ENCODE measurements at places on chromosomes 16 and 17. TPM values are rescaled to one million over a fixed set of nuclear protein-coding genes. Genes with fewer than 3 reads are reported as not detected.

DNA sequence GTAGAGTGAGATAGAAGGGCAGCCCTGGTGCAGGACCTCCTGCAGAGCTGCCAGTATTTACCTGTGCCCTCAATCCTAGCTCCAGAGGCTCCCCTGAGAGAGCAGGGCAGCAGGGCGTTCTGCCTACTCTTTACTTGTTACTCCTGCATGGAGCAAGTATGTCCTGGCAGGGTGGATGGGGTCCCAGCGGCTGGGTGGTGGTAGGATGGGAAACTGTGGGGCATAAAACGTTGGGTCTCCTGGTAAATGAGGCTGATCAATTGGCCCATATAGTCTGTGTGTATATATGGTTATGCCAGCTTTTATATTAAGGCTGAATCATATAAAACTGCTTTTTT, 192.0 kb downstream of the NTN1 start:
- no peak for DNase-seq
- no peak overlapping the region for H3K4me3 ChIP-seq
- H3K27me3 ChIP-seq = no peaks in the 10 kb centered on the region
- H3K4me1 ChIP-seq = peaks cover 29% of the 10 kb centered on the region

Gene ENPP7
- total RNA-seq = not detected

GRCh38 chr17:50076591-50077235, 18.4 kb upstream of the PDK2 start:
- no peak overlapping the region for H3K27ac ChIP-seq
- no peak for DNase-seq
- H3K27me3 ChIP-seq = no peaks in the 10 kb centered on the region
- peaks cover 100% of the 10 kb centered on the region for H3K36me3 ChIP-seq

- no peak for DNase-seq
- no peak overlapping the region for H3K27ac ChIP-seq
- no peaks in the 10 kb centered on the region for H3K36me3 ChIP-seq
- H3K4me1 ChIP-seq = no peaks in the 10 kb centered on the region
- no peaks in the 10 kb centered on the region for H3K27me3 ChIP-seq
These were observed 4.8 kb downstream of the DPEP3 start for GRCh38 chr16:67975321-67976105.

Gene GP1BA
- total RNA-seq = not detected

DNA sequence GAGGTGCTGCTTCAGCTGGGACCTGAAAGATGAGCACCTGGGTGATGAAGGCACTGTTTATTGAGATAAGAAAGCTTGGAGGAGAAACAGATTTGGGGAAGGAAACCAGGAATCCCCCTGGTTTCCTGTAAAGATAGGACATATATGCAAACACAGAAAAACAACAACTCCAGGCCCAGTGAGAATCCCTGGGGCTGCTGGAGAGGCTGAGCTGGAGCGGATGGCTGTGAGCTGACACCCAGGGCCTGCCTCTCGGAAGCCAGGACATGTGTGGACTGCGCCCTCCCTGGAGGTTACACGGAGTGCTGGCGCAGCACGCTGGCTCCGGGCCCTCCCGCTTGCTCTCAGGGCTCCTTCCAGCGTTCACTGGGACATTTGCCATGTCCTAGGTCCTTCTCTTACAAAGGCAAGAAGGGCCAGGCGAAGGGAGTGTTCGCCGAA, 57.5 kb downstream of the CYB5B start:
- H3K4me3 ChIP-seq = peak overlapping the region; percentile 32
- peak; percentile 92 for DNase-seq
- H3K4me1 ChIP-seq = peaks cover 15% of the 10 kb centered on the region
- peak overlapping the region; percentile 74 for H3K27ac ChIP-seq
- H3K36me3 ChIP-seq = no peaks in the 10 kb centered on the region

Data from esophagus muscularis mucosa (tissue), 4 donors.